Ovary (tissue), 10 donors: ENCODE measurements at places on chromosomes 2 and 18.

GRCh38 chr2:21427606-21428005 lies 303.8 kb downstream of the TDRD15 start:
- DNase-seq, result no peak

DNA sequence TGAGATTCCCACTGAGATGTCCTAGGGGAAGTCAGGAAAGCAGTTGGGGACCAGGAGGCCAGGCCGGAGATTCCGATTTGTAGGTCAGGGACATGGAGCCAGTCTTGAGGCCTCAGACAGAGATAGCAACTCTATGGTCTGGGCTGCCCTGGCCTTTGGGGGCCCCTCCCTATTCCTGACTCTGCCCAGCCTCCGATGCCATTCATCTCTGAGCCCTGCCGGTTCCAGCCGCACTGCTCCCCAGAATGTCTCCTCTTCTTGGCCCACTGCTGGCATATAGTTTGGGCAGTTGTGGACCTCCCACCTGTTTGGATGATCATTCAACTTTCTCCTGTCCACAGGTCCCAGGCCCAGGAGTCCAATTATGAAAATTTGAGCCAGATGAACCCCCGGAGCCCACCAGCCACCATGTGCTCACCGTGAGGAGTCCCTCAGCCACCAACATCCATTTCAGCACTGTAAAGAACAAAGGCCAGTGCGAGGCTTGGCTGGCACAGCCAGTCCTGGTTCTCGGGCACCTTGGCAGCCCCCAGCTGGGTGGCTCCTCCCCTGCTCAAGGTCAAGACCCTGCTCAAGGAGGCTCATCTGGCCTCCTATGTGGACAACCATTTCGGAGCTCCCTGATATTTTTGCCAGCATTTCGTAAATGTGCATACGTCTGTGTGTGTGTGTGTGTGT lies 16.4 kb downstream of the SIGLEC15 start:
- no peak for DNase-seq

- DNase-seq, result no peak
Measured at GRCh38 chr18:7234091-7234490, 3.2 kb downstream of the LRRC30 start.

GRCh38 chr2:196431957-196432356 lies 207.6 kb upstream of the CCDC150 start:
- no peak for DNase-seq

DNA sequence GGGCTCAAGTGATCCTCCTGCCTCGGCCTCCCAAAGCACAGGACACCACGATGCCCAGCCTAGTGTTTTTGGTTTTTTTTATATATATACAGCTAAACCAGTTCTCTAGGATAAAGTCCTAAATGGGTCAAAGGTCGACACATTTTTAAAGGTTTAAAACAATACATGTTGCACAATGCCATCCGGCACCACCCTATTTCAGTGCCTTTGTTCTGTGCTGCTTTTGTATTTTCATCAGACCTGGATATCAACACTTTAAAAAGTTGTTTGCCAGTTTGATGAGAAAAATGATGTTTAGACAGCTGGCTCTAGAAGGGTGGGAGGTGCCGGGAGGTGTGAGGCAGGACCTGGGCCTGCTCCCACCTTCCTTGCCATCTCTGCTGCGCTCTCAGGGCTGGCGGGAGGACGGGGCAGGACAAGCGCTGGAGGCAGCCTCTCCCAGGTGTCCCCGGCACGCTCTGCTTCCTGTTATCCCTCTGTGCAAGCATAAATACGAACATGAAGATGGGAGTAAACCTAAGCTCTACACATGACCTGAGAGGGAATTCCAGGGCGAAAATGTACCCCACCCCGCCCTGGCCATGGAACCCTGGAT lies 103.7 kb downstream of the HS6ST1 start:
- DNase-seq, result no peak

GRCh38 chr2:143901185-143901842 lies 618.6 kb downstream of the ZEB2 start:
- DNase-seq, result no peak

DNA sequence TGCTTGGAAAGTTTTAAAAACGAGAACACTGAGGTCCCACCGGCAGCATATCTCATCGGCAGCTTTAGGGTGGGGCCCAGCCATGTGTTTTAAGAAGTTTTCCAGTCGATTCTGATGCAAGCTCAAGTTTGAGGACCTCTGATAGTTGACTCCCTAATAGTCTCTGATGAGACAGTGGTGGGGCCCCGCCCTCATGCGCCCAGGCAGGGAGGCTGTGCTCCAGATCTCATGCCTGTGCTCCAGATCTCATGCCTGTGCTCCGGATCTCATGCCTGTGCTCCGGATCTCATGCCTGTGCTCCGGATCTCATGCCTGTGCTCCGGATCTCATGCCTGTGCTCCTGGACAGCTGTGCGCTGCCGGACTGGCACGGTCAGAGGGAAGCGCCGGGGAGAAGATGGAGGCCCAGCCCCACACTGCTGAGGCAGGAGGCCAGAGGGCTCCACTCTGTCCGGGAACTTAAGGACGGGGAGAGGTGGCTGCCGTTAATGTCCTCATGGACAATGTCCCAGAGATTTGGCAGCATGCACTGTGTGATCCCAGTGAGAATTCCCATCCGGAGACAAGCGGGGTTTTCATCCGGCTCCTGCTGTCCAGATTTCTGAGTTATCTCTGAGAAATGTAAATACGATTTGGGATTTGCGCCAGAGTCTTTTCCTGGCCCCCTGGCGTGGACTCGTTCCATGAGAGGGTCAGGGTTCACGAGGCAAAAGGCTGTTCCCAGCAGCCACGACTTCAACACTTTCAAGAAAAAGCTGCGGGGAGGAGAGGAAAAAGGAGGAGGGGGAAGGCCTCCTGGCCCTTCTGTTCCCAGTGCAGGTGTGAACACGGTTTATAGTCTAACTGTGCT lies 9.4 kb upstream of the COLEC11 start:
- peak; percentile 91 for DNase-seq

- no peak for DNase-seq
Measured at GRCh38 chr2:224579411-224579810, 5.8 kb downstream of the CUL3 start.

GRCh38 chr2:8625399-8626300 lies 56.2 kb upstream of the ID2 start:
- DNase-seq, result no peak

GRCh38 chr2:152094014-152094413 lies 4.8 kb downstream of the CACNB4 start:
- no peak for DNase-seq

GRCh38 chr18:374721-375168 lies 106.9 kb upstream of the THOC1 start:
- no peak for DNase-seq

DNA sequence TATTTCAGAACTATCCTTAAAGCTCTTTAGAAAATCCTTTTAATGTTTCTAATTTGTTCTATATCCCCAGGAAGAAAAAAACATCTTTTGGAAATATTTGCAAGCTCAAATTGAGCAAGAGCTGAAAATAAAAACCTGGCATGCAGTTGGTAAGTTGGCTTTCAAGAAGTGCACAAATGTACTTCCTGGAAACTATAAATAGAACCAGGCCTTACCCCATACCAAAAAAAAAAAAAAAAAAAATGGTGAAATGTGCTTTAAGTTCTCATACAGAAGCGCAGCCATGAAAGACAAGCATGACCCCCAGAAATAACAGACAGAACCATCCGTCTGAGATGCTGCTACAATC lies 178.5 kb downstream of the HDAC4 start:
- DNase-seq, result no peak

- no peak for DNase-seq
Measured at GRCh38 chr18:54233228-54233625, 8.8 kb upstream of the MBD2 start.

- no peak for DNase-seq
Measured at GRCh38 chr2:172863341-172863740, 127.7 kb downstream of the RAPGEF4 start.

- DNase-seq, result no peak
Measured at GRCh38 chr2:44479127-44479887, 117.6 kb downstream of the CAMKMT start.
